Glomerular endothelial cell (primary cell): ENCODE measurements at places on chromosomes 4 and X.

DNA sequence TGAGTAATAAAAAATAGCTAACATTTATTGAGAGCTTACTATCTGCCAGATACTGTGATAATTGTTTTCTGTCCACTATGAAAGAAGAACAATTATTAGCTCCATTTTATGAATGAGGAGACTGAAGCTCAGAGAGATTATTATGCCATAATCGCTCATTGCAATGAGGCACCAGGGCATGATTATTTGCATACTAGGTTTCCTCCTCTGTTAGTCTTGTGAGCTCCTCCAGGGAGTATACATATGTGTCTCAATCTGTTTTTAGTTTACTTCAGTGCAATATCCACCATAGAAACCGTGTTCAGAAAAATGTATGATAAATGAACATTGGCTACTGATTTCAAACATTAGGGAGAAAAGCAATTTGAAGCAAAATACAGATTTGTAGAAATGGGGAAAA, 139.4 kb upstream of the OTUD4 start:
- no peak for DNase-seq

DNA sequence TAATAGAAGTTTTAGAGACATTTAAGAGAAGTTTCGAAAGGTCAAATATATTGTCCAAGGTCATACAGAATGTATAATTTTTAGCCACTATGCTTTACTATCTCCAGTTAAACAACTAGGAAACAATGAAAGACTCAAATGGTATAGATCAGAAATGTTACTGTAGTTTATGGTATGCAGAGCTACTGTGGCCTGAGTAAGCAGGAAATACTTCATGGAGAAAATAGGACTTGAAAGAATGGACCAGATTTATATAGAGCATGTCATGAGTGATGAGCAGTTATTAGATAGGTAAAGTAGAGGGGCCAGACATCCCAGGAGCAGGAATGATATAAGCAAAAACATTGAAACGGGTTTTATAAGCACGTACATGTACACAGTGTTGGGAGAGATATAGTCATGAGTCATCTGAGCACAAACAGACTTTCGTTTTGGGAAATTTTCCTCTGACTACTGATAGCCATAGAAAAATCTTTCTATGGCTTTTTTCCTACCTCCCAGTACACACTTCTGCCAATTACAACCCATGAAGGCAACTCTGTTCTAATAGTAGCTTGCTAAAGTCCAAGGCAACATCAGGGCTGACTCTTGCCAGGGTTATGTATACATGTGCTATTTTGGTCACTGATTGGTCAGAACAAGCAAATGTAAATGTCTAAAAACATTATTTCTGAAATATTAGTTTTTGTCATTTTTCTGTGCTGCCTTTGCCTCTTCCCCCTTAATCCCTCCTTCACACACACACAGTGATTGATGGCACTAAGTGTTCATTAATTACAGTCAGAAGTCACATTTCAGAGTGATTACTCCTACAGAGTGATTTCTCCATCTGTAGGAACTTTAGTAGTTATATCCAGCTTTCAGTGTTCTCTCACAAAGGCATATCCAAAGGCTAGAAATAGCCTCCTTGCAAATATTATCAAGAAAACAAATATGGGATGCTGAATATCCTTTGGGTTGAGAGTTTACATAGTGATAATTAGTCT, 198.7 kb downstream of the ENOX2 start:
- DNase-seq, result no peak

DNA sequence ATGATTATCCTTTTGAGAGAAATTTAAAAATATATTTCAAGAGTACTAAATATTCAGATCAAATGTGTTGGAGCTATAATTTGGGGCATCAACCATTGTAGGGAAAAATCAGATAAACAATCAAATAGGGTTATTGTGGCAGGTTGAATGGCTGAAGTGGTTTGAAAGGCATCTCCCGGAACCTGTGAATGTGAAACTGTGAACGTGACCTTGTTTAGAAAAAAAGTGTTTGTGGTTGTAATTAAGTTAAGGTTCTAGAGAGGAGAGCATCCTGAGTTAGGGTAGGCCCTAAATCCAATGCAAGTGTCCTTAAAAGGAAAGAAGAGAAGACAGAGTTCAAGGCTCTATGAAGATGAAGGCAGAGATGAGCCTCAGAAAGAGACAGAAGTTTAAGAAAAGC, 37.4 kb downstream of the ADGRA3 start:
- DNase-seq, result no peak

DNA sequence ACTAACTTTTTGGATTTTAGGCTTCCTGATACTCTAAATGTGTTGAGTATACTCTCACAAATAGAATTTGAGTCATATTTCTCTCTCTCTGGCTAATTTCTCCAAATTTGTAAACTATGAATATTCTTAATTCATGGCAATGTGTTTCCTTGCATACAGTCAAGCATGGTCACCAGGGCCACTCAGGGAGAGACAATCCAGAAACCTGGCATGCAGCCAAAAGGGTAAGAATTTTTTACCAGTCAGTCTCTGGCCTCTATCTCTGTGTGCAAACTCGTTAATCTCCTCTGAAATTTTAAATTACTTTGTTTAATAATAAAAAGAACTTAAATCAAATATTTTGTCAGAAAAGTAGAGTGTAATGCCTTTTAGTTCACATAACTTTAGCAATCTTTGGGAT, 179.8 kb downstream of the OR13H1 start:
- no peak for DNase-seq

DNA sequence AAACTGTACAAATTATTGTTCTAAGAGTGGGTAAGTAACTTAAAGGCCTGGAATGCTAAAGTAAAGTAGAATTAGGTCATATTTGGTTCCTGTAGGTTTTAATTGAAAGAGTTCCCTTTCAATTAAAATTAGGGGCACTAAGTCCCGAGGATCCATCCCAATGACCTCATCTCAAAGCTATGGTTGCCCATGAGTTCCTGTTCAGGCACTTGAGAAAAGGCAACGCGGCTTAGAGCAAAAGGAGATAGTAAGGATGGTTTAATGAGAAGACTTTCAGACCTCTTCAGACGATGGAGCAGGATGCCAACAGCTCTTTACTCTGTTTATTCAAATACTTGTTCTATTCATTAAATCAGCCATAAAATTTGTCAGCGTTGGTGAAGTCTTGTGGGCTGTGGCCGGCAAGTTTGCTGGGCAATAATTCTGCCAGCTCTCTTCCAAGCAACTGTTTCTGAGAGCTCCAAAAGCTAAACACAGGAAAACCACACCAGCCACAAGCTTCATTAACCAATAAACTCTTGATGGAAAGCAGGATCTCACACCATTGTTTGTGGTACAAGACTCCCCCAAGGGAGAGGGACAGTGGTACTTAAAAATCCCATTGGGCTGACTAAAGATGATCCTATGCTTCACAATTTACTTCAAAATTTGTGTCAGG, 167.4 kb downstream of the COL4A6 start:
- DNase-seq, result no peak
